ENCODE measurements at places on chromosomes 12 and 14.

DNA sequence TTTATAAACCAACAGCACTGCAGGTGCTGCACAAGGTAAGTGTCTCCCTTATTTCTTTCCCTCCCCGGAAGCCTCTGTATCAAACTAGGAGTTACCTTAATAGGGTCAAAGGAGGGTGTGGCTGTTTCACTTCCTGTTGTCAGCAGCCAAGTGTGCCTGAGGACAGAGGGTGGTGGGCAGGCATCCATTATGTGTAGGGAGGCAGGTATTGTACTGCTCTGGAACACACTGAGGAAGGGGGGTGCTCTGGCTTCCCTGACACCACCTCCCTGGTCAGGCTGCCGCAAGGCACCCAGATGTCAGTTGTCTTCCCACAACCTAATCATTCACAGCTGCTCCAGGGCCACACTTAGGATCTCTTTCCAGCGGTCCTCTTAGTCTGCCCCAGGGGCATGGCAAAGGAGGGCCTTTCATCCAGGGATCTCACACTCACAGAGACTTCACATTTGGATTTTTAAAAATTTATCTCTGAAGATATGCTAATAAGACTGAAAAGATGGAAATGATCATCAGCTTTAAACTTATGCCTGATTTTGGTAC is 132.0 kb upstream of the ARHGAP5 start:
- no peak for DNase-seq

- DNase-seq = no peak
These were observed 243.7 kb downstream of the MED13L start for GRCh38 chr12:116033765-116034164.

- DNase-seq = no peak
These were observed 7.3 kb downstream of the TMEM116 start for GRCh38 chr12:112005419-112006395.

- no peak for DNase-seq
These were observed 56.5 kb upstream of the JDP2 start for GRCh38 chr14:75371297-75371696.

- DNase-seq = no peak
These were observed 14.2 kb upstream of the SLC6A12 start for GRCh38 chr12:227923-228845.

DNA sequence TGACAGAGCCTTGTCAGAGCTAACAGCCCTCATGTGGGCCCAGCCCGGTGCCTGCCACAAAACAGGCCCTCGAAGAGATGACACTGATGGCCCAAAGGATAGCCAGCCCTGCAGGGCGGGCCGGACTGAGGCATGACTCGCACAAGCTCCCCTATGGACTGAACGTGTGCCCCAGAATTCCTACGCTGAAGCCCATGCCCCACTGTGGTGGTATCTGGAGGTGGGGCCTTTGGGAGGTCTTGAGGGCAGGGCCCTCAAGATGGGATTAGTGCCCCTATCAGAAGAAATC is 38.6 kb downstream of the CHGA start:
- no peak for DNase-seq
